NCI-H1417 (cell line): ENCODE measurements at places on chromosomes 3 and 15.

DNA sequence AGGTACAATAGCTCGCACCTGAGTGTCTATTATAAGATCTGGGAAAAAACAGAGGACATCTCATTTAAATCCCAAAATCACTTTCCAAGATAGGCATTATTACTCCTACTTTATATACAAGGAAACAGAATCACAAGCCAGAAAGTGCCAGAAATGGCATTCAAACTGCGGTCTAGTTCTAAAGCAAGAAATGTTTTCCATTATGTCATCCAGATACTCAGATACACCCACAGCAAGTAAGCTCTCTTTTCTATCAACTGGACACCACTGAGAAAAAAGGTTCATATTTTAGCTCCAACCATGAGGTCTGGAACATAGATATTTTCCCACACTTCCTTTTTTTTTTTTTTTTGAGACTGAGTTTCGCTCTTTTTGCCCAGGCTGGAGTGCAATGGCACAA lies 8.1 kb downstream of the SLC33A1 start:
- no peak for DNase-seq

DNA sequence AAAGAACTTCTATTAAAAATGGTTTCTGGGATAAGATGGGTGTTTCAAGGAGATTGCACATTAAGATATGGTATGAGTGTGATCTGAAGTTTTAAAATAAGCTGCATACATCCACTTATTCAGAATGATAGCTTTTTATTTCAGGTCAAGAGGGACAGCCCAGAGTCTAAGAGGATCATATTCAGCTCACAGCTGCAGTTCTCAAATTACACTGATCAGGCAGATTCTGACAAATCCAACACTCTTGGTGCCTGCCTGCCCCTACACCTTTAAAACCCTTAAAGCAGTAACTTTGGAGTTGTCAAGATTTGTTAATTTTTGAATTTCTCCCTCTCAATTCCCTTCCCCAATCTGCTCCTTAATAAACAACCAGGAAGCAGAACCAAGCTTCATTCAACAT lies 9.1 kb upstream of the TMEM87A start:
- DNase-seq = no peak

GRCh38 chr3:70556056-70556455 lies 243.6 kb upstream of the MDFIC2 start:
- DNase-seq = no peak

DNA sequence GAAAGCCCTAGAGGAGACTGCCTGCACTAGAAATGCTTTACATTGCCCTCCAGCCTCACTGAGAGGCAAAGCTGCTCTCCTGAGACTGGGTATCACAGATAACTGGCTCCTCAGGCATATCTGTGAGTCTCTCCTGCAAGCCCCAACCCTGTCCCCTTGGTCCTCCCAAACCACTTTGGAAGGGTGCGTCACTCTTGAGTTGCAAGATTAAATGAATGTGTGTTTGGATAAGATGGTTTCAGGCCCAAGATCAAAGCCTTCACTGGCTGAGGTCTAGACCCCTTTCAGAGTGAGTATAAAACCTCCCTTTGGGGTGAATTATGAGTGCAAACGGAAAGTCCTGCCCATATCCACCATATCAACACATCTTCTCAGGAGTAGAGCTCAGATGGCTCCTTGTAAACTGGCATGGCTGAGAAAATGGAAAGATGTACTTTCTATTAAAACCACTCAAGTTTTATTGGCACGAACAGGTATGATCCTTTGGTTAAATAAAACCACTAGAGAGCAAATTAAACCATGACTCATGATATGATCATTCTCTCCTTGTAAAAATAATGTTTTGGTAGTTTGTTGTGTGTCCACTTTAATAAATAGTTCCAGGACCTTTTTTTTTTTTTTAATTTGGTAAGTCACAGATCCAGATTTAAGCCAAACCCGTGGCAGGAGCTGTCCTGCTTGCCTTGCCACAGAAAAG lies 164.0 kb downstream of the CHST2 start:
- DNase-seq = no peak

DNA sequence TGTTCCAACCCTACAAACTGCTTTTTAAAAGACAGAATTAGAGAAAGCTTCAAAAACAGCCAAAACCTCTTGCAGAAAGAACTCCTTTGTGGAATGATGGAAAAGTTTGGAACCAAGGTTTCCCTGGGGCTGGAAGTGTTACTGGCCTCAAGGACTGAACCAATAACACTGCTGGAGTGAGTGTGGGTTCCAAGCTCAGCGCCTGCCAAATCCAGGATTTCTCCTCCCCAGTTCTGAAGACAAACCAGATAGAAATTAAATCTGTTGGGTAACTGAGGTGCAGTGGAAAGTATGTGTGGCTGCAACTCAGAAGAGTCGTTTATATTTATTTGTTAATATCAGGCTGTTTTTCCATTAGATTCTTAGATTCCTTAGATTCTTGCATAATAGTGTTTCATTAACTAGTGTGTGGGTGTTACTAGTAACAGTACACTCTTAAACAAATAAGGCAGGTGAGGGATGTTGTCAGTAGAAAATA lies 66.5 kb upstream of the FNDC3B start:
- DNase-seq = no peak

GRCh38 chr15:68213991-68214837 lies 9.1 kb upstream of the CALML4 start:
- DNase-seq = no peak

DNA sequence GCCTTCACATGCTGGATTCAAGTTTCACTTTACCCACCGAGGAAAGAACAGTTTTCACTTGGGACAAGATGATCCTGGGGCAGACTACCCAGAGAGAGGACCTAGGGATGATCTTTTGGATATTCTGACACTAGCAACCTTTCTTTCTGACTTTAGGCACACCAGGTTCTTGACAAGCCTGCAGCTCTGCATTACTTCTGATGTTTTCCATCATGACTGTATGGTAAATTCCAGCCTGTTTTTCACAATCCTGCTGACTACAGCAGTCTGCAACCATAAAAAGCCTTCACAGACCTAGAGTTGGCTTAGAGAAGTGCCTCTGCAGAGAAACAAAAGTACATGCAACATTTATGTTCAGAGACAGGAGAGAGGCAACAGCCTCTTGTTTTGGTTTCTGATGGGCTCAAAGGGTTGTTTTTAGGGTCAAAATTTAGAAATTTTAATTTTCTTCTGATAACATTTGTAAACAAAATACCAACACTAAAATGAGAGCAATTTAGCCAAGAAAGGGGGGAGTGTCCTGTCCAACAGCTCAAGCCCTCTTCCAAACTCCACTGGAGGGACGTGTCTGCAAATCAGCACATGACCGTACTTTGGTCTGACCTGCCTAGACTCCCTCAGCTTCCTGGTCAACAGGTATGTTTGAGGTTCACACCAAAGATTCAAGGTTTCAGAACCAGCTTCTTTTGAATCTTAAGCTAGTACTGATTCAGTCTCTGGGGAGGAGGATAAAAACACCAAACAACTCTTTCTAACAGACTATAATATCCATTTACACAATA lies 799 bp downstream of the ABI3BP start:
- DNase-seq = no peak

GRCh38 chr15:66701422-66702034 lies 508 bp upstream of the SMAD6 start:
- no peak for DNase-seq

DNA sequence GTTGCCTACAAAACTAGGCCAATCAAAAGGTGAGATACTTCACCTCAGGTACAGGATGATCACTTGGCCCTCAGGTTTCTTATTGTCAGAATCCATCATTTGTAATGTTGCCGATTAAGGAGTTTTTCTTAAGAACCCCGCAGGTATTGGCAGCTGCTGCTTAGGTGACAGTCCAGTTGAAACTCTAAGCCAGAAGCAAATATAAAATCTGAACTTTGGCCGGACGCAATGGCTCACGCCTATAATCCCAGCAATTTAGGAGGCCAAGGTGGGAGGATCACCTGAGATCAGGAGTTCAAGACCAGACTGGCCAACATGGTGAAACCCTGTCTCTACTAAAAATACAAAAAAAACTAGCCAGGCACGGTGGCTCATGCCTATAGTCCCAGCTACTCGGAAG lies 43.1 kb upstream of the SNTN start:
- DNase-seq = no peak

- DNase-seq = no peak
Observed at GRCh38 chr3:51538115-51538458, 432 bp upstream of the RAD54L2 start.

- DNase-seq = peak; percentile 59
Observed at GRCh38 chr15:62887113-62887570, 155.4 kb upstream of the TPM1 start.

GRCh38 chr3:98567666-98568270 lies 25.6 kb downstream of the CPOX start:
- no peak for DNase-seq

DNA sequence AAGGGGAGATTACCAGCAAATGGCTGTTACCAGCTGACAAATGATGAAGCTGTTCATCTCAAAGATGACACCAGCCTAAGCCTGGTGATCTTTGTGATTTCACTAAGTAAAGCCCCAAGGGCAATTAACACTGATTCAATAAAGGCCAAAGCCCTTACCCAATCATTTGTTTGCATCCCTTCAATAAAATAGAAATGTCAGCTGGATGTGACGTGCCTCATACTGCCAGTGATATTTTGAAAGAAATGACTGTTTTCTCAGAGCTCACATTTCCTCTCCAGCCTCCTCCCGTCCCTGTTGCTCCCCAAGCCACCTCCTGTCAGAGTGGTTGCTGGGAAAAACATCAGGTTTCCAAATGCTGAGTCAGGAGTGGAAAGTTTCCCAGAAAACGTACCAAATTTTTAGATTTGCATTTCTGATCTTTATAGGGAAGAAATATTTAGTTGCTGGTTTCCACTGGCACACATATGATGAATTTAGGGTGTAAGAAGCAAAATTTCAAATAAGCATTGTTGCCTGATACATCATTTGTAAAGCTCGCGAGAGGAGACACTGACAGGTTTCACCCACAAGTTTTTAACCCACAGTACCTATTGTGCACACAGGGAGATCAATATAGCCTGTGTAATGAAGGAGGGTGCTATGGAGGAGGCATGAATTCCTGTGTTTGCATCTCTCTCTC lies 21.0 kb downstream of the C2CD4A start:
- DNase-seq = peak; percentile 18

DNA sequence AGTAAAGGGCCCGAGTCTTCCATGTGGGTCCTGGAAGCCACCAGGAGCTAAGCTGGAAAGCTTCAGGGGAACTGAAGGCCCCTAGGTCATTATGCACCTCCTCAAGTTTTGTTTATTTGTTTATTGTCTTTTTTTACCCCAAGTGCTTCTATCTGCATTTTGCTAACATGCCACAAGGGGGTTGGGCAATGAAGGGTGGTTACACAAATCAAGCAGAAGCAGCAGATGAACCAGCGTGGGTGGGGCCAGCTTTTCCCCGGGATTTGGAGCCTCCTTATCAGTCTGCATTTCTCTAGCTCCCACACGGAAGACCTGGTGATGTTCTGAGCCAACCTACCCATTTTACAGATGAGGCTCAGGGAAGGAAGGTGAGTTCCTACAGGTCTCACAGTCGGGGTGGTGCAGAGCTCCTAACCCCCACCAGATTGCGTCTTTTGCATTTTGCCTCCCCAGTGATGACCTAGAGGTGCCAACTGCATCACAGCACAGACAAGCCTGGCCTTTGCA lies 16.8 kb downstream of the TMC3 start:
- no peak for DNase-seq

- no peak for DNase-seq
Observed at GRCh38 chr3:60585918-60586317, 665.3 kb downstream of the FHIT start.

GRCh38 chr3:35120026-35120425 lies 519.3 kb upstream of the ARPP21 start:
- no peak for DNase-seq

GRCh38 chr15:56074481-56075265 lies 81.3 kb upstream of the NEDD4 start:
- DNase-seq = peak; percentile 30

GRCh38 chr3:55675478-55675877 lies 188.4 kb upstream of the WNT5A start:
- no peak for DNase-seq

GRCh38 chr3:71780430-71780829 lies 4.5 kb downstream of the PROK2 start:
- no peak for DNase-seq

GRCh38 chr3:63624941-63625560 lies 27.4 kb upstream of the SNTN start:
- DNase-seq = peak; percentile 37

- DNase-seq = peak; percentile 5
Observed at GRCh38 chr15:48090115-48090514, 30.7 kb upstream of the SLC24A5 start.

- no peak for DNase-seq
Observed at GRCh38 chr3:150414959-150415358, 6.9 kb downstream of the TSC22D2 start.

GRCh38 chr3:58874795-58875194 lies 175.0 kb downstream of the CFAP20DC start:
- DNase-seq = no peak

GRCh38 chr15:63203451-63204090 lies 14.2 kb downstream of the RAB8B start:
- no peak for DNase-seq

- no peak for DNase-seq
Observed at GRCh38 chr3:159882367-159882766, 106.3 kb upstream of the IL12A start.

GRCh38 chr15:28879551-28879950 lies 6.2 kb upstream of the APBA2 start:
- no peak for DNase-seq

- peak; percentile 34 for DNase-seq
Observed at GRCh38 chr15:76285241-76285825, 25.9 kb downstream of the ETFA start.
